Head of caudate nucleus (tissue), 42 donors: ENCODE measurements at places on chromosomes 3 and 15.

DNA sequence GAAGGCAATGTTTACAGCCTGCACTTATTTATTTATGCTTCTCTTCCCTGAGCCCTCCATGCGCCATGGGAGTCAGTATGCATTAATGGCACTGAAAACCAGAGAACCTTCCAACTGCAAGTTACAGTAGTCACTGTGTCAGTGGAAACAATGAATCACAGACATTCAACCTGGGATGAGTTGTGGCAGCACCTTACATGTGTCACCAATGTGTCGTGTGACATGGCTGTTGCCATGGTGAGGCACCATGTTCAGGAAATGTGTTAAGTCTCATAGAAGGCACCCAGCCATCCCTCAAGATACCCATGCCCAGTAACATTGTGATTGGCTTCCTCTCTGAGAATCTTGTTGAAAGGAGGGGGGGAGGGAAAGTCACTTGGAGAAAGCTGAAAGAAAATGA is 105.0 kb downstream of the FOXP1 start:
- no peak for DNase-seq

- DNase-seq = no peak
Observed at GRCh38 chr15:98002866-98003265, 42.4 kb downstream of the ARRDC4 start.

GRCh38 chr3:130946882-130947281 is 53.0 kb downstream of the ATP2C1 start:
- no peak for DNase-seq

- DNase-seq = no peak
Observed at GRCh38 chr3:3232251-3232650, 52.8 kb upstream of the CRBN start.

GRCh38 chr3:190911382-190911781 is 48.9 kb upstream of the GMNC start:
- no peak for DNase-seq

- DNase-seq = no peak
Observed at GRCh38 chr3:188979669-188980310, 192.0 kb upstream of the TPRG1 start.

DNA sequence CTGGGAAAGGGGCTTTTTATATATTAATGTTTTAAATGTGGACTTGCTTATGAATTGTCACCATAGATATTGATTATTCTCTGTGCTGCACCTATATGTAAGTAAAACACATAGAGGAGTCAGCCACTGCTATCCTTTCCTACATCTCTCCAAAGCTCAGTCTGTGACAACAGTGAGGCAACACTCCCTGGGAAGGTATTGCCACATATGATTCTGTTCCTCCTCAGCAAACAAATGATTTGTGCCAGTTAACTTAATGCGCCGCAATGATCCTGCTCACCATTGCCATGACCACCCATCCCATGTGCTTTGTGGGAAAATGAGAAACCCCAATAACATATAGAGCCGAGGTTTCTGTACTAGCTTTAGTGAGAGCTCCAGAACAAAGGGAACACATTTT is 75.1 kb upstream of the FBN1 start:
- no peak for DNase-seq

- no peak for DNase-seq
Observed at GRCh38 chr3:99765042-99765942, 52.4 kb upstream of the CMSS1 start.

- no peak for DNase-seq
Observed at GRCh38 chr3:102025606-102026270, 176.4 kb downstream of the NFKBIZ start.

DNA sequence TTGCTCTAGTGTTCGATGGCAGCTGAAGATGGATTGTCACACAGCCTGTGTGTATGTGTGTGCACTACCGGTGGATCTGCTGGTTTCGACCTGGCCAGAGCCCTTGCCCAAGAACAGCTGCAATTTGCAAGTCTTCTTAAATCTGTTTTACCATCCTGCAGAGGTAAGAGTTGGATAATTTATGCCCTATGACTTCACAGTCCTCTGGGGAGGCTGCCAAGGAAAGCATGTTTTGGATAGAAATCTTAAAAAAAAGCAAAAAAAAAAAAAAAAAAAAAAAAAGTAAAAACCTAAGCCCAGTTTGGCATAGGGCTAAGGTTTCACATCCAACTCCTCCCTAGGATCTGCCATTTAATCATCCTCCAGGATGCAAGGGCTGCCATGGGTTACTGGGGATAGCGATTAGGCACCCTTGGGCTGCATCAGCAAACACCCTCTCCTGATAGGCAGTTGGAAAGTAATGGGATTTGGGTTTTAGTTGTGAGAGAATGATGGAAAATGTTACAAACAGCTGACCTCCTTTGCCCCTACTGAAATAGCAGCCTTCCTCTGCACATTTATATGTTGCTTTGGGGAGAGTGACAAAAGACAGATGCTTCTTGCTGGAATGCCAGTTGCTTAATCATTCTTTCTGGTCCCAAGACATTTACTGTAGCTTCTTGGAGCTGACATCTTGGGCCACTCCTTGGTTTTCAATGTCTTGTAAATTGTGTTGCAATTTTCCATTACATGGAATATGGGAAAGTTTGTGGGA is 35.4 kb downstream of the CD200R1L start:
- no peak for DNase-seq

- DNase-seq = no peak
Observed at GRCh38 chr3:170240671-170241070, 18.4 kb downstream of the PRKCI start.

- no peak for DNase-seq
Observed at GRCh38 chr3:43858294-43858701, 167.6 kb downstream of the ABHD5 start.

- DNase-seq = no peak
Observed at GRCh38 chr15:101027920-101028319, 108.8 kb downstream of the LRRK1 start.

- no peak for DNase-seq
Observed at GRCh38 chr3:32973982-32974381, 22.5 kb downstream of the CCR4 start.

DNA sequence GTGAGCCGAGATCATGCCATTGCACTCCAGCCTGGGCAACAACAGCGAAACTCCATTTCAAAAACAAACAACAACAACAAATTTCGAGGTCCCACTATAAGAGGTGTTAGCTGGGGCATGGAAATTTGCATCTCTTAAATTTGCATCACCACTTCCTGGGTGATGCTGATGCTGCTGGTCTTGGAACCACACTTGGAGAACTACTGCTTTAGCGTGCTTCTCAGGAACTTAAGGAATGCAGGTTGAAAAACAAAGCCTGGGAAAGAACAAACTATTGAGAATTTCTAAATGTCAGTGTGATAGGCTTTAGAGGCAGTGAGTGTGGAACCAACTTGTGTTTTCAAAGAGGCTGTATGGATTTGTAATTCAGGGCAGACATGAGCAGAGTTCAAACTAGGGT is 858.4 kb upstream of the ARPP21 start:
- DNase-seq = no peak

GRCh38 chr3:171813278-171813896 is 3.1 kb upstream of the PLD1 start:
- no peak for DNase-seq

- no peak for DNase-seq
Observed at GRCh38 chr3:137097386-137097785, 139.6 kb downstream of the IL20RB start.

DNA sequence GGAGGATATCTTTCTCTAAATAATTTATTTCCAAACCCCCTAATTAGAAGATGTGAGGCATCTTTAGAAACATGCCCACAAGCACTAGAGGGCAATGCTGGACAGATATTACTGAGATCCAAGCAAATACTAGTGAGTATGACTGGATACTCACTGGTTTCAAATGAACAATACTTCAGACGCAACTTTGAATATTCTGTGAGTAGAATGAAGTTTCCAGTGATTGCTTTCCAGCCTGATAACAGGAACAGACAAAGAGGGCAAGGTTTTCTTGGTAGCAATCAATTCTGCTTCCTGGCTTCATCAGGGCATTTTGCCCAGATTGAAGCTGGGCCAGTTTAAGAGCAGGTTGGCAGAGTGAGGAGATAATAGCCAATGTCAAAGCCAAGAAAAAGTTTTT is 442.6 kb upstream of the PDZRN3 start:
- DNase-seq = no peak

- DNase-seq = no peak
Observed at GRCh38 chr15:31349233-31350141, 22.9 kb downstream of the KLF13 start.

DNA sequence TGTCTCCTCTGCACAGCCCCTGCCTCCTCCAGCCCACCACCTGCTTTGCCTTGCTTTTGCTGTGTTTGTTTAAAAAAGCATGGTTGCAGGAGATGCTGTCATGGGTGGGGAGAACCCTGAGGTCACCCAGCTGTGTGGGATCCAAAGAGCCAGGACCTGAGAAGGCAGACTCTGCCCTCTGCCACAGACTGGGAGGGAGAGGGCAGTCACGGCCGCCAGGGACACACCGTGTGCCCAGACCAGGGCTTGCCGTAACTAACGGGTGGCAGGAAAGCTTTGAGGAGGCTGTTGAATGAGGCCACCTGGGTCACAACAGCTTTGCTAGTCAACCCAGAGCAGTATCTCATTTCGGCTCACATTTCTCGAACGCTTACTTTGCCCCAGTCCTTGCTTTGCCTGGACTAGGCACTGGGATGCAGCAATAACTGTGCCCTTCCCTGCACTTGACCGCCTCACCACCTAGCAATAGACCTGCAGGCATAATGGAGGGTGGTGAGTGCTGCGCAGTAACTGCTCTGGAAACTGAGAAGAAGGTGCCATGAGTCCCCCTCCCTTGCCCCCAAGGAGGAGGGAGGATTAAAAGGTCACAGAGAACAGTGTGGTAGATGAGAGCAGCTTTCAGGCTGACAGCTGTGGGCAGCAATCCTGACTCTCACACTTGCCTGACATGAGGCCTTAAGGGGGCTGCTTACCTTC is 55.0 kb upstream of the CTDSPL start:
- DNase-seq = no peak

DNA sequence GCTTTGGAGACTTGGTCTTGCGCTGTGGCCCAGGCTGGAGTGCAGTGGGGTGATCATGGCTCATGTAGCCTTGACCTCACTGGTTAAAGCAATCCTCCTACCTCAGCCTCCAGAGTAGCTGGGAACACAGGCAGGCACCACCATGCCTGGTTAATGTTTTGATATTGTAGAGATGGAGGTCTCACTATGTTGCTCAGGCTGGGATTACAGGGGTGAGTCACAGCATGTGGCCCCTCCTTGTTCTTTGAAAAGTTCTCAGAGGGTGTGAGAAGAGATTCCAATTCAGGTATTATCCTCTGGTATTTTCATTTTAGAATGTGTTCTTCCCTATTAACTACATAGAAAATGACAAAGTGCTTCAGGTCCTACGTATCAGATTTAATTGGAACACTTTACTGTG is 51.9 kb upstream of the RPL32 start:
- no peak for DNase-seq

- DNase-seq = no peak
Observed at GRCh38 chr3:158368271-158368670, 202.7 kb upstream of the MLF1 start.

GRCh38 chr3:183583331-183584245 is 28.1 kb upstream of the KLHL6 start:
- DNase-seq = no peak

DNA sequence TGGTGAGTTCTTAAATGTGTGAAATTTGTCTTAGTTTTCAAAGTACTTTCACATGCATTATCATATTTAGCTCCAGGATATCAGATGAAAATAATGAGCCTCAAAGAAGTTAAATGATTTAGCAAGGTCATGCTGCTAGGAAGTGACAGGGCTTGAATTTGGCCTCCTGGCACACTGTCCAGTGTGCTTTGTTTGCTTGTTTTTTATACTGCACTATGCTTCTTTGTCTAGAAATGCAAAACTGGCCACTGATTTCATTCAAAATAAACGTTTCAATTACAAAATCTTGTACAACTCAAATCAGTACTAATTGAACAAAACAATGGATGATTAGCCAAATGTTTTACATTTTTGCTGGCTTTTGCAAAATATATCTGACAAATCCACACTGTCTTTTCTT is 583.3 kb upstream of the CBLB start:
- no peak for DNase-seq
